ENCODE measurements at places on chromosomes 3 and 15. TPM values are rescaled to one million over a fixed set of nuclear protein-coding genes. Genes with fewer than 3 reads are reported as not detected.

The ADAMTS7 gene
- total RNA-seq: 10.6 TPM

The NAALADL2 gene
- total RNA-seq: 2.4 TPM

The GOLGA6A gene
- 6.9 TPM for total RNA-seq

The ARF4 gene
- total RNA-seq: 226 TPM

The AGTR1 gene
- 3.0 TPM for total RNA-seq

The ABI3BP gene
- 5.0 TPM for total RNA-seq

The CHDH gene
- total RNA-seq: under 0.01 TPM

The STRA6 gene
- total RNA-seq: 13.1 TPM

The TAGLN3 gene
- total RNA-seq: not detected

The CCR9 gene
- not detected for total RNA-seq

The TRIM42 gene
- not detected for total RNA-seq

The ATXN7 gene
- 4.0 TPM for total RNA-seq

The SLC51A gene
- total RNA-seq: not detected

The CSTA gene
- total RNA-seq: 0.88 TPM

The TTLL13 gene
- 0.08 TPM for total RNA-seq

The FGD5 gene
- 0.24 TPM for total RNA-seq

The PLEKHO2 gene
- total RNA-seq: 26.0 TPM

The CCDC51 gene
- total RNA-seq: 18.7 TPM

The CAMP gene
- total RNA-seq: not detected

The STXBP5L gene
- total RNA-seq: not detected

The CNTN3 gene
- total RNA-seq: 0.78 TPM

The EBLN2 gene
- total RNA-seq: 1.2 TPM

The ARGFX gene
- not detected for total RNA-seq

The GP5 gene
- total RNA-seq: 0.24 TPM

The PLSCR1 gene
- total RNA-seq: 93.7 TPM

The ARMC8 gene
- 26.2 TPM for total RNA-seq

The INSYN1 gene
- 0.52 TPM for total RNA-seq

The HRG gene
- total RNA-seq: not detected

The CYP1A1 gene
- total RNA-seq: 0.13 TPM

The CYP1A2 gene
- not detected for total RNA-seq

The PATL2 gene
- not detected for total RNA-seq

The SEMA3G gene
- total RNA-seq: 0.40 TPM
